Stimulated activated CD4-positive, alpha-beta T cell treated with anti-CD3 and anti-CD28 coated beads, Interleukin-1b, Interleukin-23, amount 100 ng/mL, for 48 hours (primary cell): ENCODE measurements at places on chromosomes 16 and 17.

DNA sequence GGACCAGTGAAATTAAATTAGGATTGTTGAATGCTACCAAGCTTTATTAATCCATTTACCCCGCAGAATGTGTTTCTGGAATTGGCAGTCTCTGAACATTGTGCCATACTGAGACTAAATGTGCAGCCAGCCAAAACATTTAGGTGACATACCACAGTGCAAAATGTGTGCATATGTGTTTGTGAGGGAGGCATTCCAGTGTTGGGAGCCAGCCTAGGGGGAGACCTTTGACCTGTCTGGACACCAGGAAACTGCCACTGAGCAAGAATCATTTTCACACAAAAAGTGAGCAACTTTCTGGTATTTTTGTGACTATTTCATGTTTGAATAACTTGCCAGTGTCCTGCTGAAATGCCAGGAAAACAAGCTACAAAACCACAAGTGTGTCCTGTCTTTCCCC is 64.7 kb upstream of the SLC12A3 start:
- no peak for DNase-seq

- no peak for DNase-seq
Observed at GRCh38 chr17:63447471-63448009, 1.4 kb upstream of the CYB561 start.

GRCh38 chr17:38883592-38884526 is 14.0 kb downstream of the LASP1 start:
- DNase-seq: no peak

DNA sequence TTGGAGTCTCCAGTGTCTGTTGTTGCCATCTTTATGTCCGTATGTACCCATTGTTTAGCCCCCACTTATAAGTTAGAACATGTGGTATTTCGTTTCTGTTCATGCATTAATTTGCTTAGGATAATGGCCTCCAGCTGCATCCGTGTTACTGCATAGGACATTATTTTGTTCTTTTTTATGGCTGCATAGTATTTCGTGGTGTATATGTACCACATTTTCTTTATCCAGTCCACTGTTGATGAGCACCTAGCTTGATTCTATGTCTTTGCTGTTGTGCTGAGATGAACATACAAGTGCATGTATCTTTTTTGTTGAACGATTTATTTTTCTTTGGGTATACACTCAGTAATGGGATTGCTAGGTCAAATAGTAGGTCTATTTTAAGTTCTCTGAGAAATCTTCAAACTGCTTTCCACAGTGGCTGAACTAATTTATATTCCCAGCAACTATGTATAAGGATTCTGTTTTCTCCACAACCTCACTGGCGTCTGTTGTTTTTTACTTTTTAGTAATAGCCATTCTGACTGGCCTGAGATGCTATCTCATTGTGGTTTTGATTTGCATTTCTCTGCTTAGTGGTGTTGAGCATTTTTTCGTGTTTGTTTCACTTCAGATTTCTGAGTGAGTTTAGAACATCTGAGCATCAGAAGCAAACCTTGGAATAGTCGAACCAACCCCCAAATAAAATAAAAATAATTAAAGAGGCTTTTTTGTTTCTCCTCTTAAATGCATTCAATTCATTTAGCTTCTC is 304.7 kb downstream of the ZFHX3 start:
- DNase-seq: no peak

DNA sequence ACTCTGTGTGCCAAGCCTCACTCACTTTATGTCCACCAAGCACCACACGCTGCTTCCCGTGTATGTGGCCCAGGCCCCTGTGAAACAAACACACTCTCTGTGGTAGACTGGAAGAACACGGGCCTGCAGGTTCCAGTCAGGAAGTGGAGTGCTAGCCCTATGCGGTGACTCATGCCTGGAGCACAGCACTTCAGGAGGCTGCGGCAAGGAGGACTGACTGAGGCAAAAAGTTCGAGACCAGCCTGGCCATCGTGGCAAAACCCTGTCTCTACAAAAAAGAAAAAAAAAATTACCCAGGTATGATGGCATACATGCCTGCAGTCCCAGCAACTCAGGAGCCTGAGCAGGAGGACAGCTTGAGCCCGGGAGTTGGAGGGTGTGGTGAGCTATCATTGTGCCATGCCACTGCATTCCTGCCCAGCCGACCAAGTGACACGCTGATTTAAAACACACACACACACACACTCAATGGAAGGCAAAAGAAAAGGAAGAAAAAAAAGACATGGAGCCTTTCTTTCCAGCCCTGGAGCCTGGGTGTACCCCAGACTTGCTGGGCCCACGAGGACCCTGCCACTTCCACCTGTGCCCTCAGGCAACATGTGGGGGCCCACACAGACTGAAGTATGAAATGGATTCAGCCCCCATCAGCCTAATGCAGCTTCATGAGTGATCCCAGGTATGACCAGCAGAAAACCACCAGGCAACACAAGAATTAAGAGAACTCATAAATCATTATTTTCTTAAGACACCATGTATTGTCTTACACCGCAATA is 126.6 kb downstream of the ANKRD11 start:
- peak; percentile 47 for DNase-seq

DNA sequence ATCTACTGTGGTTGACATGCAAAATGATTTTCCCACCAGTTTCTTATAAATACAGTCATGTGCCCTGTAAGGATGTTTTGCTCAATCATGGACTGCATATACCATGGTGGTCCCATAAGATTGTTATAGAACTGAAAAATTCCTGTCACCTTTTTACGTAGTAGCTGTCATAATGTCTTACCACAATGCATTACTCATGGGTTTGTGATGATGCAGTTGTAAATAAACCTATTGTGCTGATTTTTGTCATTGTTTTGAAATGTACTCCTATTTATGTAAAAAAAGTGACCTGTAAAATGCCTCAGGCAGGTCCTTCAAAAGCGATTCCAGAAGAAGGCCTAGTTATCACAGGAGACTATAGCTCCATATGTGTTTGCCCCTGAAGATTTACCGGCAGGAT is 695.4 kb upstream of the KIF2B start:
- no peak for DNase-seq

- no peak for DNase-seq
Observed at GRCh38 chr16:2768403-2769089, 8.5 kb downstream of the ELOB start.

DNA sequence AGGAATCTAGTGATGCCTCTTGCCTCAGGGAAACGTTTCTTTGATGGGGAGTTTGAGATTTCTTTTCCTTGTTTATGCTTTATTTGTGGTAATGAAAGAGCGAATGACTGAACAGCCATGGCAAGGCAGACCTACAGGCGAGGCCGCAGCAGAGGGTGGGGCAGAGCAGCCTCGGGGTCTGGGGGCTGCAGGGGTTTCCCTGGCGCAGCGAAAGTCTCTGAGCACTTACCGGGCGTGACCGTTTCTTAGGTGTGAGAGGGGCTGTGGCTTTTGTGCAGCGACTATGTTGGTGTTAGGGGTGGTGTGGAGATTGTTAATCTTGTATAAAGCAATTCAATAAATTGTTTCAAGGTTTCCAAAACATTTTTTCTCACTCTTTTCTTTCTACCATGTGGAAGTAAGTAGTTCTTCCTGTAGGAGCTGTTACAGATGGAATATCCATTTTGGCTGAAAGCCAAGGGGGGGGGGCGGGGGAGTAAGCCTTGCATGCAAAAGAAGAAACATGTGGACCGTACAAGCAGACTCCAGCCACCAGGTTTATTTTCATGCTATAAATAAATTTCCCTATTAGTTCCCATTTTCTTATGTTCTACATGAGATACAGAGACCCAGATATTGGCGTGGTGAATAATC is 34.8 kb downstream of the UBN1 start:
- no peak for DNase-seq

GRCh38 chr17:32742681-32743538 is 134.0 kb downstream of the MYO1D start:
- DNase-seq: no peak

DNA sequence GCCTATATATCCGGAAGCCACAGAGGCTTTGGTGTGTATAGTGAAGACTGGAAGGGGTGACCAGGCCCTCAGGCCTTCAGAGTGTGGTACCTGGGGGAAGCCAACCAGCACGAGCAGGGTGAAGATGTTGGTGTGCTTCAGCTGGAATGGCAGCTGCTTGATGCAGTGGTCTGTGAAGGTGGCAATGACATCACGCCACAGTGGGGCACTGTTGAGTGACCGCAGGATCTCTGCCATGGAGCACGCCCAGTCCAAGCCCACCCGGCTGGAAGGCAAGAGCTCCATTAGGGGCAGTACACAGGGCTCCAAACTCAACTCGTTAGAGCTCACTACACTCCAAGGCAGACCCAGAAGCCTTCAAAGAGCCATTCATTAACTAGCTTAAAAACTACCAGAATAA is 68.5 kb upstream of the ATP2A3 start:
- no peak for DNase-seq

DNA sequence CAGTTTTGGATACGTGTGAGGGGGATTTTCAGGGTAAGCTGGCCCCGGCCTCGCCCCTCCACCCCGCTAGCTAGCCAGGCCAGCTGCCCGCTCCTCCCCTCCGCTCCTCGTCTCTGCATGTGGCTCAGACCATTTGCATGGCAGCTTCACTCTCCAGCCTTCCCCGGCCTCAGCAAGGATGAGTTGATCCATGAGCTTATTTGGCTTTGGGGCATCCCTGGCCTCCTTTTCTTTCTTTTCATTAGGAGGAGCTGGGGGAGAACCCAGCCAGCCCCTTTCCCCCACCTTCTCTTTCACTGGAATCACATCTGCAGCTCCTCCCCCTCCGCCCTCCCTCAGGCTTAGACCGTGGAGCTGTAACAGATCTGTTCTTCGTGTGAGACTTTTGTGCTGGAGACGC is 30.7 kb downstream of the ELAC2 start:
- DNase-seq: no peak

GRCh38 chr17:64707050-64707591 is 45.0 kb upstream of the SMURF2 start:
- no peak for DNase-seq

DNA sequence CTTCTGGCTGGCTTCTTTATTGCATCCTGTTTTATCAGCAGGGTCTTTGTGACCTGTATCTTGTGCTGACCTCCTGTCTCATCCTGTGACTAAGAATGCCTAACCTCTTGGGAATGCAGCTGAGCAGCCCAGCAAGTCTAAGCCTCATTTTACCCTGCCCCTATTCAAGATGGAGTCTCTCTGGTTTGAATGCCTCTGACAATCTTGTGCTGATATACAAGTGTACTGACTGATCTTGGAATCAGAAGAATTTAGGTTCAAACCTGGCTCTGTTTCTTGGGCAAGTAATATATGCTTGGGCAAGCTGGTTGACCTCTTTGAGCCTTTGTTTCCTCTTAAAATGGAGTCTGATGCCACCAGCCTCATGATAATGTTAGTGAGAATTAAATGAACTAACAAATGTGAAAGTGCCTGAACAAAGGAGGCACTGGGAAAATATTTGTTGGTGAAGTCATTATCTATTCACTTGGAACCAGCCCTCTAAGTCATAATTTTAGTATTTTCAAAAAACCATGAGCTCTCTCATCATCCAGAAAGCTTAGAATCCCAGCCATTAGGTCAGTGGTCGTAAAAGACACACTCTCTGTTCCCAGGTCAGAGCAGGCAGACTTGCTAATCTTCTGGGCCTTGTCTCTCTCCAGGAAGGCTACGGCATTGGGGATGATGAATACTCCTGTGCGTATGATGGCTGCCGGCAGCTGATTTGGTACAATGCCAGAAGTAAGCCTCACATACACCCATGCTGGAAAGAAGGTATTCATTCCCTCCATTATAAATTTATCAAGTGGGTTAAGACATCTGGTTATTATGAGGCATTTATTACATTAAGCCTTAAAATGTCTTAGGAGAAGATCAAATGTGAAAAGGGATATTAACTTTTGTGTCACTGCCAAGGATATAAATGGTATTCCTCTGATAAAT is 18.1 kb upstream of the ARL2BP start:
- DNase-seq: no peak

DNA sequence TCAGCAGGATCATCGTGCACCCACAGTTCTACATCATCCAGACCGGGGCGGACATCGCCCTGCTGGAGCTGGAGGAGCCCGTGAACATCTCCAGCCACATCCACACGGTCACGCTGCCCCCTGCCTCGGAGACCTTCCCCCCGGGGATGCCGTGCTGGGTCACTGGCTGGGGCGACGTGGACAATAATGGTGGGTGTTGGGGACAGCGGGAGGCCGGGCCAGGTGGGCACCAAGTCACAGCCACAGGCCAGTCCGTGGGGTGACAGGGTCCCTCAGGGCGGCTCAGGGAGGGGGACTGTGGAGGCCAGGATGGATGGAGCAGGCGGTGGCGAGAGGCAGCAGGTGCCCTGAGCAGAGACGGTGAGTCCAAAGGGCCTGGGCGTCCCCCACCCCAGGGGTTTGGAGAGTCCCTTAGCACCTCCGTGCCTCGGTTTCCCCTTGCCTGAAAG is 1.0 kb downstream of the TPSD1 start:
- no peak for DNase-seq

- no peak for DNase-seq
Observed at GRCh38 chr16:83807327-83807709, 460 bp upstream of the HSBP1 start.

DNA sequence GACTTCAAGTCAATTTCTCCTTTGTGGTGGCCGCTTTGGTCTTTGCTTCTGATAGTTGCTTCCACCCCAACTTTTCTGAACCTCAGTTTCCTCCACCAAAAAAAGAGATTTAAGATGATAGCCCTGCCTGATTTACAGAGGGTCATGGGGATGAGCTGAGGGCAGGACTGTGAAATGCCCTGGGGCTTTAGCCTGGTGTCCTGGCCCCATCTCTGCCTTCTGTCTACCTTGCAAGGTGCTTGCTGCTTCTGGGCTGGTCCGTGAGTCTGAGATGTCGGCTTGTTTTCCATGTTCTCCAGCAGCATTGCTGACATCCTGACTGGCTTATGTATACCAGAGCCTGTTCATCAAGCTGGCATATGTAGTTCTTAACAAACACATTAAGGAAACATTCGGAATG is 191.9 kb upstream of the MPHOSPH6 start:
- no peak for DNase-seq

GRCh38 chr16:81492311-81492761 is 47.7 kb downstream of the CMIP start:
- no peak for DNase-seq

DNA sequence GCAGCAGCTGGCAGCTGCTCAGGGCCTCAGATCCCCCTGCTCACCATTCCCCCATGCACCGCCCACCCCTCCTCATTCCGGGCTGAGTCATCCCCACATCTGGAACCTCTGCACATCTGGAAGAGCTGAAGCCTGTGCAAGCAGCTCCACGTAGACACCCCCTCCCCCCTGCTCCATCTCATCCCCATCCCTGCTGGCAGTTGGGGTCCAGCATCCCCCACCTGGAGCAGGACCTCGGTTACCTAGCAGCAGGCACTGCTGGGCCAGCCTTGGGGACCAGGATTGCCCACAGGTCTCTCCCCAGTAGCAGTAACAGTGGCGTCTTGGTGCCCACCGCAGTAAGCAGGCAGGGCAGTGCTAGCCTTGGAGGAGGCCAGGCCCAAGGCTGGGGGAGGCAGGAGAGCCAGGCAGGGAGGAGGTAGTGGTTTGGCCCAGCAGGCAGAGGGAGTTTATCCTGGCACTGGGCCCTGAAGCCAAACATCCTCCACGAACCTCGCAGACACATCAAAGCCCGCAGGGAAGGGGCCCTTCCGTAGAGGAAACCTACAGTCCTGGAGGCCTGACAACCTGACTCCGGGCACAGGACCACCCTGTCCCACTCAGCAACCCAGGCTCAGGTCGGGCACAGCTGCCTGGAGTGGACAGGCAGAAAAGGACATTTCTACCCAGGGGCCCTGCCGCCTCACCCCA is 7.7 kb upstream of the TMEM92 start:
- no peak for DNase-seq

- no peak for DNase-seq
Observed at GRCh38 chr17:61159221-61159814, 240.3 kb upstream of the TBX2 start.

GRCh38 chr17:34070712-34071111 is 184.4 kb upstream of the CCL2 start:
- no peak for DNase-seq
